Stimulated activated CD4-positive, alpha-beta T cell treated with anti-CD3 and anti-CD28 coated beads, Interleukin-4, amount 100 ng/mL, for 48 hours (primary cell): ENCODE measurements at places on chromosomes 16 and 17.
A peak's percentile ranks its signal among the peaks of the same experiment; 100 is the strongest.

- DNase-seq, result no peak
These were observed 102.0 kb downstream of the CDC27 start for GRCh38 chr17:47087093-47087492.

DNA sequence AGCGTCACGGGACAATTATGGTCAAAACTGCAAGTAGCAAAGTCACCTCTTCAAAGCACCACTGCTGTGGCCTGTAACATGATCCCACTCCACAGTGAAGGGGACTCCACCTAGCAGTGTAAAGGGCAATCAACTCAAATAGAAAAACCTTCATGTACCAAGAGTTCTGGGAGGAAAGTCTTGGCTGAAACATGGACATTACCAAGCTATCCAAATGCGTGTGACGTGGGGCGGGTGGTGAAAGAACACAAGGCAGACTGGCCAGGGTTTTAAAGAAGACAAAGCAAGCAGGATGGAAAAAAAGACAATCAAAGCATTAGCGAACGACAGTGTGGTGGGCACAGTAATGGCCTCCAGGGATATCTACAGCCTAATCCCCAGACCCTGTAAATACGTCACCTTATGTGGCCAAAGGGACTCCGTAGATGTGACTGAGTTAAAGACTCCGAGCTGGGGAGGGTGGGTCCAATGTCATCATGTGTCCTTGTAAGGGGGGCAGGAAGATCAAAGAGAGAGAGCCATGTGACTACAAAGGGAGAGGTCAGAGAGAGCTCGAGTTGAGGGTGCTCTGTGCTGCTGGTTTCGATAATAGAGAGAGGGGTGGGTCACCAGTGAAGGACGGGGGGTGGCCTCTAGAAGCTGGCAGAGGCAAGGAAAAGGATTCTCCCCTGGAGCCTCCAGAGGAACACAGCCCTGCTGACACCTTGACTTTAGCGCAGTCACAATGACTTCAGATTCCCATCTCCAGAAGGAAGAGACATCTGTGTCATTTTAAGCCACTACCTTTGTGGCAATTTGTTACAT, 6.0 kb downstream of the HSDL1 start:
- no peak for DNase-seq

GRCh38 chr16:82783933-82784572, 157.3 kb downstream of the CDH13 start:
- no peak for DNase-seq

- no peak for DNase-seq
These were observed 9.7 kb downstream of the MPRIP start for GRCh38 chr17:17051791-17052461.

- no peak for DNase-seq
These were observed 629 bp upstream of the UNC119 start for GRCh38 chr17:28553000-28553505.

DNA sequence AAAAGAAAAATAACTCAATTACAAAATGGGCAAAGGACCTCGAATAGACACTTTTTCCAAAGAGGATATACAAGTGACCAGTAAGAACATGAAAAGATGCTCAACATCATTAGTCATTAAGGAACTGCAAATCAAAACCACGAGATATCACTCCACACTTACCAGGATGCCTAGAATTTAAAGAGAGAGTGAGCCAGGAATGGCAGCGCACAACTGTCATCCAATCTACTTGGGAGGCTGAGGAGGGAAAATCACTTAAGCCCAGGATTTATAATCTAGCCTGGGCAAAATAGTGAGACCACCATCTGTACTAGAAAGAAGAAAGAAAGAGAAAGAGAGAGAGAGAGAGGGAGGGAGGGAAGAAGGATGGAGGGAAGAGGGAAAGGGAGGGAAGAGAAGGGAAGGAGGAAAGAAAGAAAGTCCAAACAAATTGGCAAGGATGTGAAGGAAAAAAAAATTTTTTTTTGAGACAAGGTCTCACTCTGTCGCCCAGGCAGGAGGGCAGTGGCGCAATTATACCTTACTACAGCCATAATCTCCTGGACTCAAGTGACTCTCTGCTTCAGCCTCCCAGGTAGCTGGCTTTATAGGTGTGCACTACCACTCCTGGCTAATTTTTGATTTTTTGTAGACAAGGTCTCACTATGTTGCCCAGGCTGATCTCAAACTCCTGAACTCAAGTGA, 22.6 kb downstream of the TBX2 start:
- no peak for DNase-seq

- no peak for DNase-seq
These were observed 45.0 kb downstream of the RAB11FIP3 start for GRCh38 chr16:470418-470817.

DNA sequence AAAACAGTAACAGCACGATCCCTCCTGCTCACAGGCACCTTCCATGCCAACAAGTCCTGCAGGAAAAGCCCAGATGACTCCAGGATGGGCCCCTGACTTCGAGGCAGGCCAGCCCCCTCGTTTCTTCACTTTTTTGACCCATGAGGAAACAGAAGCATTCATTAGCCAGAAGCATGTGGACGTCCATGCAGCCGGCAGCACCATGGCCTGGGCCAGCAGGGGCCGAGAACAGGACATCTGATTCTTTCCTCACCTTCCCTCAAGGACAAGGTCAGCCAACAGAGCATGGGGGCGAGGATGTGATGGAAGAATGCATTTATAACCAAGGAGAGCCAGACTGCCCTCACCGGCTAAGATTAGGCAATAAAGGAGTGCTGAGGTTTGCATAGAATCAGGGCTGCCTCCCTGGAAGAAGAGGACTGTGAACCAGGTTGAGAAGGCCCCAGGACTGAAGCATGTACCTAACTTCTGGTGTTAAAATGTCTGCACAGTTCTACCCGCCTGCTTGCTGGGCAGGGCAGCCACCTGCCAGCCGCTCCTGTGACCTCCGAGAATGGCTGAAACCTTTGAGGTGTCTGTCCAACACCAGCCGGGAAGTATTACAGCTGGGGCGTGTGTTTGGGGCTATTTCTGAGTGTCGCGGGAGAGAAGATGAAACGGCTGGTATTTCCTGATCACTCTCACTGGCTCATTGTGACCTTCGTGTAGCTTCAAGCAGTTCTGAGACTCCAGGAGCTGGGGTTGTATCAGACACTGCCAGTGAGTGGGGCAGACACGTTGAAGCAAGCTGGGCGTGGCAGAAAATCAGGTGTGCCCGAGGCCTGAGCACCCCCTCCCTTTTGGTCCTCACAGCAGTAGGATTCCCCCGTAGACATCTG, 94.0 kb upstream of the TNRC6C start:
- DNase-seq, result no peak

- DNase-seq, result no peak
These were observed 73.9 kb downstream of the SPAG9 start for GRCh38 chr17:51046514-51047384.

DNA sequence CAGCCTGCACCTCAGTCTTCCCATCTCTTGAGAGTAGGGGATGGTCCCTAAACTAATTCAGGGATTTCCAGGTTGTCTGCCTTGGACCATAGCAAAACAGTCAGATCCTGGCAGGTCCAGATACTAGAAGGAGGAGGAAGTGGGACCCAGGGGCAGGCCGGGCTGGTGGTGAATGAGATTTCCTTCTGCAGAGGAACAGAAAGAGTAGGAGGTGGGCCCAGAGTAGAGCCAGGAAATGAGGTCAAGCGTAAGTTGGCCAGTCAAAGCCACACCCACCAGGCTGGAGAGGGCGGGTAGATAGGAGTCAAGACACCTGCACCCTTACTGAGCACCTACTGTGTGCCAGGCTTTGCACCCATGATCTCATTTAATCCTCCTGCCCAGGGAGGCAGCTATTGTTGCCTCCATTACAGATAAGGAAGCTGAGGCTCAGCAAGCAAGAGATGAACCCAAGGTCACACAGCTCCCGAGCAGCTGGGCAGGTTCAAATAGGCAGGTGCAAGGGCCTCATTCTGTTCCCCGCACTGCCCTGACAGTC, 2.6 kb downstream of the CDH5 start:
- no peak for DNase-seq

DNA sequence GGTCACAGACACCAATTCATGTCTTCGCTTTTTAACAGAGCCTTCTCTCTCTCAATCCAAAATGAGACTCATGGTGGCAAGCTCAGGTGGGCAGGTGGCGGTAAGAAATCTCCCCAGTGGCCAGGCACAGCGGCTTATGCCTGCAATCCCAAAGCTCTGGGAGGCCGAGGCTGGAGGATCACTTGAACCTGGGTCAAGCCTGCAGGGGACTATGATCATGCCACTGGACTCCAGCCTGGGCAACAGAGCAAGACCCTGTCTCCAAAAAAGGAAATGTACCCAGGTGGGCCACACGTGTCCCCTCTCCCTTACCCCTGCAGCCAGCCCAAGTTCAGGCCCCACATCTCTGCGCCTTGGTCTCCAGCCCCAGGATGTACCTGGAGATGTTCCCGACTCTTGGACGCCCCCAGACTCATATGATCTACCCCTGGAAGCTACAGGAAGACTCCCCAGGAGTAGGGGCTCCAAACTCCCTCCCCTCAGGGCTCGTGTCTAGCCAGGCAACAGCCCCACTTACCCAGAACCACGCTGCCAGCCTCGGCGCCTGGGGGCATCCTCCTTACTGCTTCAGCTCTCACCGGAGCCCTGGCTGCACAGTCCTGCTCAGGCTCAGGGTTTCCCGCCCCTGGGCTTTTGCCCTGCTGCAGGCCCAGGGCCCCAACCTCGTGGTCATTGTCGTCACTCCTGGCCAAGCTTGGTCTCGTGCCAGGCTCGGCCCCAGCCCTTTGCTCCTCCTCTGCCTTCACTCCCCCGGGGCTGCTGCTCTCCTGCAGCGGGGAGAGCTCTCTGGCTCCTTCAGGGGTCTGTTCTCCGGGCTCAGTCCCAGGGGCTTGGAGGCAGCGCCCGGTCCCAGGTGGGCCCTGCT, 16.2 kb downstream of the MYLK3 start:
- DNase-seq, result no peak

DNA sequence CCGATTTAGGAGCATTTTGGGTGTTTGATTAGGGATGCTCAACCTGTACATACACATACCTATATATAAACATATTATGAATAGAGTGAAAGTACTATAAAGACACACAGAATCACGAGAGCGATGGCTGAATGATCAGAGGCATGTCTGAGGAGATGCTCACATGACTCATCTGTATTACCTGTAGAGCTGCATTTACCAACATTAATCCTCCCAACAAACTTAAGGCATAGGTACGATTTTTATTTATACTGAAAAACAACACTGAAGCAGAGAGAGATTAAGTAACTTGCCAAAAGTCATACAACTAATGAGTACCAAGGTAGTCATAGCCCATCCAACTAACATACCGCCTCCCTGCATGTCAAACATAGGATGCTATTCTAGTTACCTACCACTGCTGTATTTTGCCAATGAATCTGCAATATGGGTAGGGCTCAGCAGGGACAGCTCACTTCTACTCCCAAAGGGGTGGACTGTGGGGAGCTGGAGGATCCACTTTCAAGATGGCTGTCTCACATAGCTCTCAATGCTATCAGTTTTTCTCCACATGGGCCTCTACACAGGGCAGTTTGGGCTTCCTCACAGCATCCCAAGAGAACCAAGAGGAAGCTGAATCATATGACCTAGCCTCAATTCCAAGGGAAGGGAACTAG, 7.3 kb downstream of the CYB5D1 start:
- DNase-seq, result no peak

- no peak for DNase-seq
These were observed 23.6 kb downstream of the SIAH1 start for GRCh38 chr16:48361540-48362144.

DNA sequence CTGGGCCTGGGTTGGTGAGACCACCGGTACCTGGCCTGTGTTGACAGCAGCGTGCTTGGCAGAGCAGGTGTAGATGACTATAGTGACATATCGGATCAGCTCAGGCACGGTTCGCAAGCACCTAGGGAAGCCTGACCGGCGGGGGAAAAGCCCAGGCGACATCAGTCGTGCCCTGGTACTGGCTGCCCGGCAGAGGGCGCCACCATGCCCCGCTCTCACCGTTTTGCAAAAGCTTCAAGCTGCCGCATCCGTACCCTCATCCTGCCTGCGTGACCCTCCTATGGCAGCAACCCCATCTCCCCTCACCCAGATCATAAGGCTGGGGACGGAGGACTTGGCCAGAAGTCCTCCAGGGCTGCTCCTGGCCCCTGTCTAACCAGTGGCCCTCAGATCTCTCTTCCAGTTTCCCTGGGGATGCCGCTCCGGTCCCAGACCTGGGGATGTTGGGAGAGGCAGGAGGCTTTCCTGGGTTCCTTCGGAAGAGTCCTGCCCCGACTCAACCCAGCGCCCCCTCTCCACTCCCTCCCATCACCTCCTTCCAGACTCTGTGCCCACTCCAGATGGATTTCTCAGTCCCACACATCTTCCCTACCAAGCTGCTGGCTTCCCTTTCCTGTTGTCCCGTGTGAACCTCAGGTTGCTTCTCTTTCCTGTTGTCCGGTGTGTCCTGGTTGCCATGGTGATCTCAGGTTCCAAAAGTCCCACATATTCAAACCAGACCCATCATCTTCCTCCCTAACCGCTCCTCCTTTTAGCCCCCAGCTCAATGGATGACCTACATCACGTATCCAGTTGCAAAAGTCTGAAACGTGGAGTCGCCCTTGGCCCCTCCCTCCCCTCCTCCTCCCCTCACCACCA, 13.7 kb downstream of the ALOX12B start:
- DNase-seq, result peak; percentile 82

DNA sequence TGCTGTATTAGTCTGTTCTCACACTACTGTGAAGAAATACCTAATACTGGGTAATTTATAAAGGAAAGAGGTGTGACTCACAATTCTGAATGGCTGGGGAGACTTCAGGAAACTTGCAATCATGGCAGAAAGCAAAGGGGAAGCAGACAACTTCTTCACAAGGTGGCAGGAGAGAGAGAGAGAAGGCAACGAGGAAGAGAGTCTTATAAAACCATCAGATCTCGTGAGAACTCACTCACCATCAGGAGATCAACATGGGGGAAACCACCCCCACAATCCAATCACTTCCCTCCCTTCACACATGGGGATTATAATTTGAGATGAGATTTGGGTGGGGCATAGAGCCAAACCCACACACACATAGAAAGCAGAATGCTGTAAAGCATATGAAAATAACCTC, 896.2 kb downstream of the CDH11 start:
- DNase-seq, result no peak

- DNase-seq, result no peak
These were observed 6.6 kb downstream of the VASN start for GRCh38 chr16:4378161-4378666.
